NT2/D1 (cell line): ENCODE measurements at places on chromosomes 3 and 15.

- DNase-seq, result no peak
Measured at GRCh38 chr3:56304069-56304468, 164.2 kb downstream of the ERC2 start.

- no peak for DNase-seq
Measured at GRCh38 chr3:13425689-13426088, 5.6 kb upstream of the NUP210 start.

DNA sequence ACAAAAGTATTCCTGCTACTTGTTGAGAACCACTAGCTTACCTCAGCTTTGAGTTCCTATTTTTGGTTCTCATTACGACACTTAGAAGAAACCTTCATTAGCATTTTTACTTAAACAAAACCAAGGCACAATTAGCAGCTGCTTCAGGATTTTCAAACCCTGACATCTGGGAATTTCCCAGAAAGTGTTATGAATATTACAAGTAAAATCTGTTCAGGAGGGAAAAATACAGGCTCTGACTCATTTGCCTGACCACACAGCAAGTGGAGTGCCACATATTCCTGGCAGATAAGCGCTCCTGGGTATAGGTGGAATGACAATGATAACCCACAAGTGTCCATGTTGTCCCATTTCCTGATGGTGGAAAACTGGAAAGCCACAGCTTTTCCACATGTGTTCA, 10.3 kb upstream of the RFTN1 start:
- no peak for DNase-seq

GRCh38 chr3:48157950-48158376, 30.3 kb downstream of the CDC25A start:
- peak; percentile 56 for DNase-seq

DNA sequence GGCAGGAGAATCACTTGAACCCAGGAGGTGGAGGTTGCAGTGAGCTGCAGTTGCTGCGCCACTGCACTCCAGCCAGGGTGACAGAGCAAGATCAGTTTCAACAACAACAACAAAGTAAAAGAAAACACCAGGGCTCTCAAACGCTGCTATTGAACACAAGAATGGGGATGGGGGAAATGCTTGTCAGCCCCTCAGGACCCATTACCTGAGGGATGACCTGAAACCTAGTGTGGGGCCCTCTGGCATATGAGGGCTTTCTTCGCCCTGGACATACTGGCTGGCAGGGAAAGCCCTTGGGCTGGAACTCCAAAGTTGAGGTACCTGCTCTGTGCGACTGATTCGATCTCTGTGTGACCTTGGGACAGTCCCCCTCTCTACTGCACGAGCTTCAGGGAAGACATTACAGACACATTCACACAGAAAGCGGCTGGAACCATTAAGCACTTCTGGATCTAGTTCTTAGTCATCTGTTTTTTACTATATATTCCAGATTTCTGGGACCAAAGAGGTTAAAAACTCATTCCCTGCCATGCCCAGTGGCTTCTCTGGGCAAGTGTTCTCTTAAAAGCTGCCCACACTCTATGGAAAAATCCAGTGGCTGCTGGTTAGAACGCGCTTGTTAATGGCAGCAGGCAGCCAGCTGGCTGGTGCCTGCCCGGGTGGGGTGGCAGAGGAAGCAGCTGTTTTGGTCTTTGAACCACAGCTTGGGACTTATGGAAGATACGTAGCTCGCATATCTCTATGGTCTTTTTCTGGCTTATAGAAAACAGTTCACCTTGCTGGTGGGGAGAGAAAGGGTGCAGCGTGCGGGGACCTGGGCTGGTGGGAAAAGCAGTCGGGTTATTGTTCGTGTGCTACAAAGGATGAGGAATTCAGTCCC, 57.2 kb downstream of the ATP1B3 start:
- DNase-seq, result no peak

- DNase-seq, result no peak
Measured at GRCh38 chr3:101963902-101964362, 114.6 kb downstream of the NFKBIZ start.

DNA sequence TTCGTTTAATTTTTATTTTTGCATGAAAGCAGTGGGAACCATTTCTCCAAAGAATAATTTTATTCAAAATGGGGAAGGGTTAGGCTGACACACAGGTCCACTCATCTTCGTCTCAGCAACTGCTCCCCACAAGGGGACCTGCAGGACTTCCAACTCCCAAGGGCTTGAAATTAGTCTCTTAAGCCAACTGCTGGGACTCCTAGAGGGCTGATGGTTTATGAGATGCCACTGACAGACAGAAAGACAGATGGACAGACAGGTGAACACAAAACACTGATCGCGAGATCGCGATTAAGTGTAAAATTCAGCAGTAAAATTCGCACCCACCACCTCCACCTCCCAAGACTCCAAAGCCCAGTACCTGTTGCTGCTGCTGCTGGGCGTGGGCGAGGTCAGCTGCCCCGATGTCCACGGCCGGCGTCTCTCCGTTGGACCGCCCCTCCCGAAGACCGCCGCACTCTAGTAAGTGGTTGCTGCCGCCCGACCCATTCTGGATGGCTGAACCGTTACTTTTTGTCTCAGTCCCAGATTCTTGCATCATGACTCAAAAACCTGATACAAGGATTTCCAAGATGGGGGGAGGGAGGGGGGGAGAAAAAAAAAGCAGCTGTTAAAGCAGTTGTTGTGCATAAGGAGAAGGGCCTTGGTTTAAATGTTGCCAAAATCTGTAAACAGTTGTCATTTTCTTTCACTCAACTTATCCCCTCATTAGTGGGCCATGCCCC, 385.5 kb downstream of the FOXP1 start:
- DNase-seq, result no peak

DNA sequence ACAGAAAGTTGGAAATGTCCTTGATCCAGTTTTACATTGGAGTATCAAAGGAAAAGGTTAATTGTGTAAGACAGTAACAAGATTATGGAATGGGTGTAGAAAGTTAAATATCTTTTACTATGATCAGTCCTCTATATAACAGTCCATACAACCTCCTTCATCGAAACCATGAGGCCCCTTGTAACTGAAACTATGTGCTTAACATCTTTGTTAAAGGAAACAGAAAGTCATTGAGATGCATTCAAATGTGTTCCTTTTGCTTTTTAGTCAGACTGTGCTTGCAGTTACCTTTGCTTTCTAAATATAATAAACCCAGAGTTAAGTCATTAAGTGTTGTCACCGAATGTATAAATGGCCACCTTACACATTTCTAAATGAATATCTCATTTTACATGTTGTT, 1298.5 kb downstream of the ROBO2 start:
- no peak for DNase-seq

DNA sequence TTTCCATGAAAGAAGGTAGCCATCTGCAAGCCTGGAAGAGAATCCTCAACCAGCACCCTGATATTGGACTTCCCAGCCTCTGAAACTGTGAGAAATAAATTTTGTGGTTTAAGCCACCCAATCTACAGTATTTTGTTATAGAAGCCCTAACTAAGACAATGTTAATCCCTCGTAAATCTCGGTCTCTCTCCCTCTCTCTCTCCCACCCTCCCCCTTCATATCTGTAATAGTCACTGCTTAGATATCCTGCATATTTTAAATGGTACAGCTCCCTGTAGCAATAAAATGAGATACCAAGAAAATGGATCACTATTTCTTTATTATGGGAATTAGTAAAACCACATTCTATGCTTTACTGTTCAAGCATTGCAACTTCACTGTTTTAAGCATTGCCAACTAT, 21.0 kb upstream of the FAM174B start:
- DNase-seq, result no peak

DNA sequence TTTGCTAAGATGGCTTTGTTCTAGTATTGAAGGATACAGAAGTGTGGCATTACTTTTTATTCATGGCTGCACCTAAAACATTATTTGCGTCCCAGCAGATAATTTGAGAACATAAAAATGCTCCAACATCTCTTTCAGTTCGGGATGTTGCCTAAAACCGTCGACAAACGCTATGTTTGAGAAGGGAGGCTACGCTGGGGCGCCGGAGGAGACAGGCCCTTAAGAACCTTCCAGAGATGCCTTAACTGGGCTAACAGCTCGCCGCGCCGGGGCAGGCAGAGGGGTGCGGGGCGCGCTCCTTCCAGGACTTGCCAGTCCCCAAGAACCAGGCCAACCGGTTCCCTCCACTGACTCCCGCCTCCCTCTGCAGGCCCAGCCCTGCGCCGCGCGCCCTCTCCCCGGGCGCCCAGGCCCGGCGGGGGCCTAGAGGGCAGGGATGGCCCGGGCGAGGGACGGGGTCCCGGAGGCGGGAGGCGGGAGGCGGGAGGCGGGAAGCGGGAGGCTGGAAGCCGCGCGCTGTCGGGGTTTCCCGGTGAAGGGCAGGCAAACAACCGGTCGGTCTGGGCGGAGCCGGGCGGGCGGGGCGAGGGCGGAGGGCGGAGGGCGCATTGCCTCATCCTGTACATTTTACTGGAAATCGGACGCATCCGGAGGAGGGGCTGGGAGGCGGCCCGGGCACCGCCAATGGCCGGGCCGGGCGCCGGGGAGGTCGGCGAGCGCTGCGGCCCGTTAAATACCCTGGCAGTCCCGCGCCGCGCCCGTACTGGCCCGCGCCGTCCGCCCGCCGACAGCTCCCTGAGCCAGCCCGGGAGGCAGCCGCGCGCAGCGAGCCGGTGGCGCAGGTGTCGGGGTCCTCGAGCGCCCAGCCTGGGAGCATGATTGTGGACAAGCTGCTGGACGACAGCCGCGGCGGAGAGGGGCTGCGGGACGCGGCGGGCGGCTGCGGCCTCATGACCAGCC, at the start of gene NFKBIZ:
TSS of gene NFKBIZ (plus strand) at position 761 of the 960 bp plus-strand sequence. CDS start at position 876, 115 bp downstream.
- peak; percentile 84 for DNase-seq

DNA sequence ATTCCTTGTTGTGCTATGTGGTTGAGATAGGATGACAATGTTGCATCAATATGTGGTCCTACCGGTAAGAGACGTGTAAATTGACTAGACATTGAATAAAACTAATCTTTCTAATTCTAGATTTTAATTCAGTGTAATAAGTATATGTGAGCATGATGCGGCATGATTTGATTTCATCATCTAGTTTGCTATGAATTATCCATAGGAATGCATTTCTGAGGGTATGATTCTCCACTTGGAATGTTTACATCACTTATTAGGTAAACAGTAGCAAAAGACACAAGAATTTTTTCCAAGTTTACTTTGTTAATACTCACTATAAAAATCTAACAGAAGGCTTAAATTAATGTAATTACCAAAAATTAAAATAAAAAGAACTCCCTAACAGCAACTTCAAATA, 353.5 kb downstream of the CADM2 start:
- no peak for DNase-seq

DNA sequence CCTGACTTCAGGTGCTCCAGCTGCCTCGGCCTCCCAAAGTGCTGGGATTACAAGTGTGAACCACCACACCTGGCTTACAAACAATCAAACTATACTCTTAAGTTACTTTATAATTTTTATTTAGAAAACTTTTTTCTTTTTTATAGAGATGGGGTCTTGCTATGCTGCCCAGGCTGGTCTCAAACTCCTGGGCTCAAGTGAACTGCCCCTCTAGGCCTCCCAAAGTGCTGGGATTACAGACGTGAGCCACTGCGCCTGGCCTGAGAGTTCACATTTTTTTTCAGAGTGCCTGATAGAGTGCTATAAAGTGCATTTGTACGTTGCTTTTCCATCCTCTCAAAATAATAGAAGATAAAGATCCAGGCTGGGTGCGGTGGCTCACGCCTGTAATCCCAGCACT, 102.0 kb upstream of the TBL1XR1 start:
- no peak for DNase-seq

GRCh38 chr3:177807150-177807875, 610.0 kb upstream of the TBL1XR1 start:
- no peak for DNase-seq

DNA sequence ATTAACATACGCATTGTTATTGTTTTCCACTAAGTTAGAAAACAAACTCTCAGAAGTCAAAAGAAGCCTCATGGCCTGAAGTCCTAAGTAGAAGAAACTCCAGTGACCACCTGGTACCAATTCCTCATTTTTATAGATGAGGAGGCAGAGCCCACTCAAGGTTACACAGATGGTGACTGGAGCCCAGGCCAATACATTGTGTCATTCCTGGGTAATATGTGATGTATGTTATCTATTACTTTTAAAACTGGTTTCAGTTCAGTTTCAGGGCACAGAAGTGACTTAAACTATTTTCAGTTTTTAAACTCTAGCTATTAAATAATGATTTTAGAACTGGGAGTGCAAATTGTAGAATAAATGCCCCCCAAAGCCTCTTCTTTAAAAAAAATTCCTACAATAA, 66.7 kb upstream of the STXBP5L start:
- no peak for DNase-seq

DNA sequence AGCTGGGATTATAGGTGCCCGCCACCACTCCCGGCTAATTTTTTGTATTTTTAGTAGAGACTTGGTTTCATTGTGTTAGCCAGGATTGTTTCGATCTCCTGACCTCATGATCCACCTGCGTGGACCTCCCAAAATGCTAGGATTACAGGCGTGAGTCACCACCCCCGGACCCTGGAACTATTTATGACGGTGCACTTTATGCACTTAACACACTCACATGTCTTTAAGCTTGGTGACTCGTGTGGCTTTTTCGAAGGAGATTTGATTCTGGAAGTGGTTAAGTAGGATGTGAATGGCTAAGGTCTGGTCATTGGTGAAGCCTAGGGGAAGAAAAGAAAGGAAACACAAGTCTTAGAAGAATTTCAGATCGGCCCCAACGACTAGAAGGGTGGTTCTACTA, 20.3 kb downstream of the BBS4 start:
- DNase-seq, result no peak

DNA sequence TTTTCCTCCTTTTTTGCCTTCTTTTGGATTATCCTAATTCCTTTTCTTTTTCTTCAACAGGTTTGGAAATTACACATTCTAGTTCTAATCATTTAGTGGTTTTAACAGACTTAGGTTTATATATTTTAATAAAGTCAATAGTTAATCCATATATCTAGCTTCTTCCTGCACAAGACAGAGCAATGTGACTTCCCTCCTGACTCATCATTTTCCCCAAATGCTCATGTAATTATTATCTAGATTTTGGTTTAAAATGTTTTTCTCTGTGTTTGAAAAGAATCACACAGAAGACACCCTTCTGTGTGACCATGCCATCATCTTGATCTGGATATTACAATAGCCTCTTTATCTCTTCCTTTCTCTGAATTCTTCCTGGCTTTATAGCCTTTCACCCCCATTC, 28.6 kb upstream of the SSR3 start:
- DNase-seq, result no peak

- no peak for DNase-seq
Measured at GRCh38 chr3:135869439-135870105, 96.0 kb upstream of the PPP2R3A start.

- no peak for DNase-seq
Measured at GRCh38 chr3:33146791-33147445, 33.1 kb downstream of the CRTAP start.
